NCI-H510A (cell line): ENCODE measurements at places on chromosomes 6 and 20.

DNA sequence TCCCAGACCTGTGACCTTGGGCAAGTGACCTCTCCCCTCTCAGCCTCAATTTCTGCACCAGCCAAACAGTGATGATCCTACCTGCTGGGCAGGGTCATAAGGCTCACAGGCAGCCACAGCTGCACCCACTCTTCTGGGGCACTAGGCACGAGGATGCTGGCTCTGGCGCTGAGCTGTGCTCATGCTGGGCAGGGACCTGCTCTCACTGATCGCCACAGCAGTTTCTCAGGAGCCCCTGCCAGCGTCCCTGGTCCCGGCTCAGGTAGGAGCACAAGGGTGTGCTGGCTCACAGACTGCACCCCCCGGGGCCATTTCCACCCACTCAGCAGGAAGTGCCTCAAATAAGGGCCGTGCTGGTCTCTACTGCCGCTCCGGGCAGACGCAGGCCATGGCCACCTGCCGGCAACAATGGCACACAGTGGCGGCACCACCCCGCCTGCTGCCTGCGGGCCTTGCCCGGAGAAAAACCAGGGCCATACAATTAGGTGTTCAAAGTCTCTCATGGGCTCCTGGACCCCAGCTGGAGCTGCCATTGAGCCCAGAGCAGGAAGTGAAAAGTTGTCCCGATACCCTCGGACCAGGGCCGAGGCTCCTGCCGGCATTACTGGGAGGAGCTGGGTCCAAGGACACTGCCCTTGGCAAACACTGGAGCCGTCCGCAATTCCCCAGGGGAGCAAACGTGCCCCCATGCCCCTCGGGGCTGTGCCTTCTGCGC, 4.6 kb upstream of the CABLES2 start:
- no peak for DNase-seq

- DNase-seq, result no peak
Observed at GRCh38 chr20:63624486-63624885, 2.4 kb downstream of the GMEB2 start.

DNA sequence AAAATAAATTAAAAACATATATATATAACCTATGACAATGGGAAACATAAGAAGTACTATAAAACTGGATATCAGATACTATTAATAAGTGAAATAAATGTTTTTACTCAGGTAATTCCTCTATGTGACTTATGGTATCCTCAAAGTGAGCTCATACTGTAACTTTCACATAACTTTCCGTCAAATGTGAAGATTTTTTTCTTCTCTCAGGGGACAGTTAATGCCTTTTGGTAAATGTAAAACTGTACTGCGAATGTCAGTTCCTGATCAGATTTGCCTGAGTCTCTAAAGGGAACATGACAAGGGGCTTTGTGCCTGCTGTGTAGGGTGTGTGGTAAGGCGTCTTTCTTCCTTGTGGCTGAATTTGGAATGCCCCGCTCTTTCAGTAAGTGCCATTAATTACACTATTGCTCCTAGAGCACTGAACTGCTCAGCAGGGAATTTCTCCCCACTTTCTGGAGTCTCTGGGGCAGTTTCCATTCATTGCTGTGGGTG, 271.8 kb downstream of the PRL start:
- DNase-seq, result no peak

DNA sequence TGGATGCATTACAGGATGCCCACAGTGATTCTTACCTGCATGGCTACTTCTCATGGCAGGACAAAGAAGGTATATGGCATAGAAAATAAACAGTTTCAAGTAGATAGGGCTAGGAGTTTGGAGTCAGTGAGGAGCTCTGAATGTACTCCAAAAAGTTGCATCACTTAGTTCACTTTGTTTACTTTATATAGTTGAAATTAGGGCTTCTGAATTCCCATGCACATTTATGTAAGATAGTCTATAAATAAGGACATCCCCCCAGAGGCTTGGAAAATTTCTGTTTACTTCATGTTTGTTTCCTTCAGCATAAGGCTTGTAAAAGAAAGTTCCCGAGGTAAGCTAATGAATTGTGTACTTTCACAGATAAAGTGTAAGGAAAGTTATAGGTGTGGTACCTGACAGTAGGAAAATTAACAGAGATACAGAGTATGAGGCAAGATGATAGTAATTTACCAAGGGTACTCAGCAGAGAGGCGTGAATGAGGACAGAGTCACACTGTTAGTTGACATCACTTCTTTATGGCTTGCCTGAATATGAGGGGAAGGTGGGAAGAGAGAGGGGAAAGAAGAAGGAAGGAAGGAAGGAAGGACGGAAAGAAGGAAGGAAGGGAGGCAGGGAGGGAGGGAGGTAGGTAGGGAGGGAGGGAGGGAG, 51.1 kb downstream of the ADTRP start:
- DNase-seq, result no peak

- DNase-seq, result no peak
Observed at GRCh38 chr6:124226396-124226795, 422.7 kb downstream of the NKAIN2 start.

- no peak for DNase-seq
Observed at GRCh38 chr20:54366669-54367344, 108.6 kb upstream of the DOK5 start.

- DNase-seq, result no peak
Observed at GRCh38 chr6:120646101-120646500, 688.2 kb downstream of the TBC1D32 start.

DNA sequence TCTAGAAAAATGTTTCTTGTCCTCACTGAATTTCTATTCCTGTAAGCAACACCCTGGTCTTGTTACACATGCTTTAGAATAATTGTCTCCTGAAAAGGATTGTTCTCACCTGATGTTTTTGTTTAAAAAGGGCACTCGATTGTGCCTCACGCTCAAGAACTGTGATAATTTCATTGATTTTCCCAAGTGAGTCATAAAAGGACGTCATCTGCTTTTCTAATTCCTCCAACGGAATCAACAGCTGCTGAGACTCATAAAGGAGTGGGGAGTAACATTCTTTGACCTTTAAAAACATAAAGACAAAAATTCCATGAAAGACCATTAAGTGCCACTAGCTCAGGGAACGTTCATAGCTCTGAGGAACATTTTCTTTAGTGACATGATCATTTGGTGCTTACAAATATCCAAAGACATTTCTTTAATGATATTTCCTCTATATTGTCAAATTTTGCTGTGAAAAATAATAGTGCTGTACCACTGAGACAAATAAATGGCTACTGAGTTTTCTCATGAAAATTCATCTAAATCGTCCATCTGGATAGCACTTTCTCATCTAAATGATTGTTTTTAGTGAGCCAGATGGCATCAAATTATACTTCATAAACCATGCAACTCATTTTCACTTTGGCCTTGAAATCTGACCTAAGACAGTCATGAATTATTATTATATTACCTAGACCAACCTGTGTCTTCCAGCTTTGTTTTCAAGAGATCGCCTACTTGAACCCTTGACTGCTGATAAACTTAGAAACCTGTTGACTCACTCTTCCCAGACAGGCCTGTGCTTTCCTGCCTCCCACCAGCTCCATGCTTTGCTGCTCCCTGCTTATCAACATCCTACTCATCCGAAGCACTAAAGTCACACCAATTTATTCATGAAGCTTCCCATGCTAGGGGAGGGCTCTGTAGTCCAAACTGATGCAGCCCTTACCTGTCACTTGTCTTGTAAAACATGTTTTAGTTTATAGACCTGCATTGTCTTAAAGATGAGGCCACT, 178.2 kb downstream of the SYNE1 start:
- no peak for DNase-seq

GRCh38 chr6:168208402-168208801, 111.2 kb downstream of the DACT2 start:
- no peak for DNase-seq

GRCh38 chr20:688809-689212, 13.2 kb upstream of the SCRT2 start:
- DNase-seq, result no peak

GRCh38 chr6:170008294-170008785, 256.9 kb downstream of the ERMARD start:
- DNase-seq, result no peak

- DNase-seq, result no peak
Observed at GRCh38 chr6:167122041-167122826, 662 bp upstream of the CCR6 start.

DNA sequence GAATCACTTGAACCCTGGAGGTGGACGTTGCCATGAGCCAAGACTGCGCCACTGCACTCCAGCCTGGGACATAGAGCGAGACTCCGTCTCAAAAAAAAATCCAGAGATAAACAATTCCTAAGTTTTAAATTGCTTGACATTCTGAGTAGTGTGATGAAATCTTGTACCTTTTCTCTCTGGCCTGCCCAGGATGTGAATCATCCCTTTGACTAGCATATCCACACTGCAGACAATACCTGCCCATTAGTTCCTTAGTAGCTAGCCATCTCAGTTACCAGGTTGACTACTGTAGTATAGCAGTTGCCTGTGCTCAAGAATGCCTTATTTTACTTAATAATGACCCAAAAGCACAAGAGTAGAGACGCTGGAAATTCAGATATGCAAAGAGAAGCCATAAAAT, 2.8 kb downstream of the ZFP57 start:
- DNase-seq, result no peak

DNA sequence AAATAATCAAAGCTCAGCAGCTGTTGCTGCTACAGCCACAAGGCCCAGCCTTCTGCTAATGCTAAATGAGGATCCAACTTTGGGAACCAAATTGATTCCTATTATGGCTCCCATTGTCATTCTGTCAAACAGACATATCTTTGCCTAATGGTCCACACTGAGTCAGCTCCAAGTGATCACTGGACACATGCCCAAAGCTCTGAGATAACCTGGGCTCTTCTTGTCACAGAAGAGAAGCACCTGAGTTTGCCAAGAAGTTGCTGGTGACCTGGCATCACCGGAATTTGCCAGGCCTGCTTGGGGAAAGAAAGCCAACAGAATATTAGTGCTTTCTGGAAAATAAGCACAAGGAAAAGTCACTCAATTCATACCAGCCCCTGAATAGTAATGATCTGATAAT, 5.8 kb downstream of the TNFRSF21 start:
- no peak for DNase-seq

DNA sequence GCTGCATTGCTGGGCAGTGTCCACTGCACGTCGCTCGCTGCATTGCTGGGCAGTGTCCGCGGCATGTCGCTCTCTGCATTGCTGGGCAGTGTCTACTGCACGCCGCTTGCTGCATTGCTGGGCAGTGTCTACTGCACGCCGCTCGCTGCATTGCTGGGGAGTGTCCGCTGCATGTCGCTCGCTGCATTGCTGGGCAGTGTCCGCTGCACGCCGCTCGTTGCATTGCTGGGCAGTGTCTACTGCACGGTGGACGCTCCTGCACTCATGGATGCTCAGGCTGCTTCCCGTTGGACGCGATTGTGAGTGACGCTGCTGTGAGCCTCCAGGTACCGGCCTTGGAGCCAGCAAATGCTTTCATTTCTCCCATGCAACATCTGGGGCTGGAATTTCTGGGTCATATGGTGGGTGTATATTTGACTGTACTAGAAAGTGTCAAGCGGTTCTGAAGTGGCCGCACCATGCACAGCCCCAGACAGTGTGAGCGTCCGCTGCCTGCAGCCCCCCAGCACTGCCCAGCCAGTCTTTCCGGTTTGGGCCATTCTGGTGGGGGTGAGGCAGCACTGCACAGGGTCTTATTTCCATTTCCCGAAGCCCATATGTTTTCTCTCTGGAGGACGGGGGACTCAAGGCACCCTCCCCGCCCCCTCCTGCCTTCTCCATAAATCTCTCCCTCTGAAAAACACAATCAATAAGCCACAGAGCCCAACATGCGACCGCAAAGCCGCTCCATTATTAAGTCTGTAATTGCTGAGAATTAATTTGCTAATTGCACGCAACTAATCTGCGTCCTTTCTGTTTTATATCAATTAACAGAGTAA, 97.4 kb downstream of the YTHDF1 start:
- no peak for DNase-seq

DNA sequence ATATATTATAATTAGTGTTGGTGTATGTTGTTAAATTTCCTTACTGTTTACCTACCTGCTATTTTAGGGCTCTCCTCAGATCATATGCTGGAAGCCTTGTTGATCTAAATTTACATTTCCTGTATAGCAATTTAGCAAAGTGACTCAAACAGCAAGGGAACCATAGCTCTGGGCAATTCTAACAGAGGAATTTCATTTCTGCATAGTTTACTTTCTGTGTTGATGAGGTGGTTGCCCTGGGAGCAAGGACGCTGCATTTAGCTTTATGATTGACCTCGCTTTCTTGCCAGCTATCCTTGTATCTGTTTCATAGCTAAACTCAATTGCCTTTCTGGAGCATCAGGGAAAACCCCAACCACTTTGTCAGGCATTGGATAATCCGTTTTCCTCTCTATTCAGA, 810.8 kb downstream of the GRIK2 start:
- no peak for DNase-seq

DNA sequence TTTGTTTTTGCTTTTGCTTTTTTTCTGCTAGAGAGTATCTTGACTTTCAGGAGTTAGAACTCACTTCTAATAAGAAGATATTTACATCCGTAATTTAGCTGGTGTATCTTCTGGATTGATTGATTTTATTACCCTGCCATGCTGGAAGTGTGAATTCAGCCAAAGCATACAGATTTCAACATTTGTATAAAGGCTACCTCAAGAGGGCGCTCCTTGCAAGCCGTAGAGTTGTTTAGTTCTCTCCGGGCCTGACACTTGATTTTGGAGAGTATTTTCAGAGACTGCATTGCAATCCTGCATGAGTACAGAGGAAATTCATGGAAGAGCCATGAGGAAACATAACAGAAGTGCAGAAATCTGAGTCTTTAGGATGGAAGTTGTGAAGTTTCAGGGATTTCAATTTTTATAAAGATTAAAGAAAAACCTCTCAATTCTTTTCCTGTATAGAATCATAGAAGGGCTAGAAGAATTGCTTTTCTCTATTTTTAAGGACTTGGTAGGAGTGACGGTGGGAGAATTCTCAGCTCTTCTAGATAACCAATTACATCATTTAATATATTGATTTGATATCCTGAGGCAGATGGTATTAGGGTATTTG, 66.7 kb upstream of the TIAM2 start:
- no peak for DNase-seq

DNA sequence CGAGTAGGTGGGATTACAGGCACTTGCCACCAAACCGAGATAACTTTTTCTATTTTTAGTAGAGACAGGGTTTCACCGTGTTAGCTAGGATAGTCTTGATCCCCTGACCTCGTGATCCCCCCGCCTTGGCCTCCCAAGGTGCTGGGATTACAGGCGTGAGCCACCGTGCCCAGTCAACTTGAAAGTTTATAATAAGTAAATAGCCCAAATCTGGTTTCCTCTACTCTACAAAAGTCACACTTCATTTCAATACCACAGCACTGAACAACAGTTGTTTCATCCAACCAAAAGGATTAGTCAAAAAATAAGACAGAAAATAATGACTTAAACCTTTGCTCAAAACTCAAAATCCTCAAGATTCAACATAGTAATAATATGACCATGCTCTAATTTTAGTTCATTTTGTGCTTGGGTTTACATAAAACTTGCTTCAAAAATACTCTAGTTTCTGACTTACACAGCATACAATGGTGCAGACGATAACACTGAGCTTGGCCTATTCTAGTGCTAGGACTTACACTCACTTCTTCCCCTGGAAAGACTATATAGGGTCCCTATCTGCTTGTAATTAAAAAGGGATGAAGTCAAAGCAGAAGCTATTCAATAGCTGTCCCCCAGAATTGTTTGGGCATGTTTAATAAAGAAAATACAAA, 56.7 kb downstream of the NT5E start:
- no peak for DNase-seq

- no peak for DNase-seq
Observed at GRCh38 chr6:150324044-150324443, 44.8 kb upstream of the IYD start.

GRCh38 chr6:79430913-79431536, 106.2 kb downstream of the LCA5 start:
- DNase-seq, result no peak

- no peak for DNase-seq
Observed at GRCh38 chr6:132135409-132135808, 184.2 kb upstream of the CCN2 start.

- DNase-seq, result no peak
Observed at GRCh38 chr6:34571388-34571787, 15.3 kb upstream of the SPDEF start.
